ENCODE measurements at places on chromosomes 16 and 17. TPM values are rescaled to one million over a fixed set of nuclear protein-coding genes. Genes with fewer than 3 reads are reported as not detected.

ATP1B2 gene
- 19.6 TPM for polyA plus RNA-seq

ZNF598 gene
- 18.6 TPM for polyA plus RNA-seq

GDPD3 gene
- polyA plus RNA-seq = 9.1 TPM

ITGB3 gene
- polyA plus RNA-seq = 15.9 TPM

EVPLL gene
- polyA plus RNA-seq = 0.11 TPM
